ENCODE measurements at places on chromosomes 2 and 18.

DNA sequence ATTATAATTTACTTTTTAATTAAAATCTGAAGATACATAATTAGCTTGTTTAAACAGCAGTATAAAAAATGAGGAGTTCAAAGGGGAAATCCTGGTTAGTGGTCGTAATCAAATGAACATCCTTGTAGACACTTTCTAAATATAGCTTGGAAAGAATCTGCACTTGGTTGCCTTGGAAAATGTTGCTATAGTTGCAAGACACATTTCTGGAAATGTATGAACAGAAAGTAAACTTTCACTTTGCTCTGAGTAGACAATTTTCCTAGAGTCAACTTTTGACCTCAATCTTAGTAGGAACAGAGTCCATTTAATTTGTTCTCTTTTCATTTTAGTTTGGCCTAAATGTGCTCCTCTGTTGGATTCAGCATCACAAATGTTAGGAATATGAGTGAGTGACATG lies 38.3 kb downstream of the GCA start:
- no peak for DNase-seq

DNA sequence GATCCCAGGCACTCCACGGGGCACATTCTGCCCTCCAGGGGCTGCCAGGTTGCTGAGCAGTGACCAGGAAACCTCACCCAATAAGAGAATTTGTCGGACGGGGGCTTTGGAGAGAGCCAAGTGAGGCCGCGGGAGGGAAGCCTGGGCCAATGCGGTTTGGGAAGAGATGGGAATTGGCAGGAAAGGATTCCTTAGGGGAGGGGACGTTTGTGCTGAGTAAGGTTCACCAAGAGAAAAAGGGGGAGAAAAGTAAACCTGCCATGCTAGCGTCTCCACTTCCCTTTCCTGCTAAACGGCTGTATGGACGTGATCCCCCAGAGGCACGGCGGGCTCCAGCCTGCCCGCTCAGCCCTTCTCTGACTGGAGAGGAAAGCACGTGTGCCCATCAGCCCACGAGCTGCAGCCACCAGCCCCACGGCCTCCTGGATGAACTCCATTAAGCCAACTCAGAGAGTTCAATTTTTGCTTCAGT lies 194.4 kb upstream of the ID2 start:
- peak; percentile 38 for DNase-seq

- DNase-seq = no peak
Measured at GRCh38 chr2:8197101-8197500, 484.8 kb upstream of the ID2 start.

GRCh38 chr2:212536817-212537725 lies 1.5 kb downstream of the ERBB4 start:
- DNase-seq = peak; percentile 6

DNA sequence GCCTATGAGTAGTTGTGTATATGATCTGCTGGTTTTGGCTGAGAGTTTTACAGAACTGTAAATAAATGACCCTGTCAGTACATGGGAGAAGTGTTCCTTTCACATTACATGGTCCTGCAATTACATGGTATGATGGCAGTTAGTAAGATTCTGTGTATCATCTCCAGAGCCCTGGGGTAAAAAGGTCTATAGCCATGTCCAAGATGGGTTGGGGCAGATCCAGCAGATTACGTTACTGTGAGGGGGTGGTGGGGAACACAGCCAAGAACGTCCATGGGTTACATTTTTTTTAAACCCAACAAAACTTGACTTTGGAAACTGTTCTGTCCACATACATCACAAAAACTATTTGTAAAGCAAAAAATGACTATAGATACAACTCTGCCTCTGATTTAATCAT lies 64.2 kb upstream of the LMAN1 start:
- DNase-seq = no peak

GRCh38 chr18:13616041-13616440 lies 110.3 kb downstream of the FAM210A start:
- peak; percentile 33 for DNase-seq

DNA sequence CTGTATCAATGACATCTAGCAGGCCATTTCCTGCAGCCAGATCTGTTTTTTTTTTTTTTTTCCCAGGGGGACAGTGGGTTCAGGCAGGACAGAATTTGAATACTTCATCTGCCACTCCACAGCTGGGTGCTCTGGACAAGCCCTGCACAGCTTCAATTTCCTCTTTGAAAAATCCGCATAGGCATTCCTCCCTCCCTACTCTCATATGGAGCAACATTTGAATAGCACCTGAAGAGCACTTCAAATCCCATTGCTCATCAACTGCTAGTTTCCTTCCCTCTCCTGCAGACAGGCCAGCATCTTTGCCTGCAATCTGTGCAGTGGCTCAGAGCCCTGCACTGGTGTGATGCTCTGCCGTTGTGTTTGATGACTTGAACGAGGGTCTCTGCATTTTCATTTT lies 326.3 kb downstream of the TSN start:
- DNase-seq = no peak

GRCh38 chr2:121031568-121032340 lies 253.2 kb downstream of the TFCP2L1 start:
- no peak for DNase-seq

- no peak for DNase-seq
Measured at GRCh38 chr2:8767324-8767723, 70.1 kb downstream of the KIDINS220 start.

- no peak for DNase-seq
Measured at GRCh38 chr2:39516347-39517101, 79.4 kb upstream of the MAP4K3 start.

- no peak for DNase-seq
Measured at GRCh38 chr2:227890495-227891079, 19.2 kb downstream of the DAW1 start.

- DNase-seq = no peak
Measured at GRCh38 chr18:56565551-56566345, 72.6 kb downstream of the TXNL1 start.

All from activated CD4-positive, alpha-beta T cell treated with anti-CD3 and anti-CD28 coated beads for 36 hours (primary cell).